ENCODE measurements at places on chromosomes 12 and 14.

DNA sequence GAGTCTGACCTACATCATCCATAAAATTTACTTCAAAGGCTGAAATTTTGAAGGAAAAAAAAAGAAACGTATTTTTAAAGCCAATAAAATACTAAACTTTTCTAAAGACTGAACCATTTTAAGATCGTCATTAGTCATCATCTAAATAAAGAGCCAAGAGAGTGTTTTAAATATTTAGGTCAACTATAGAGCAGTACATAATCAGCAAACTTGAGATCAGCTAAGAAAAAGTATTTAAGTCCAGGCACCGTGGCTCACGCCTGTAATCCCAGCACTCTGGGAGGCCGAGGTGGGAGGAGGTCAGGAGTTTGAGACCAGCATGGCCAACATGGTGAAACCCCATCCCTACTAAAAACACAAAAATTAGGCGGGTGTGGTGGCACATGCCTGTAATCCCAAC is 35.5 kb downstream of the HECTD1 start:
- no peak for DNase-seq

GRCh38 chr14:101202627-101203404 is 299.3 kb upstream of the RTL1 start:
- DNase-seq = no peak

- no peak for DNase-seq
Measured at GRCh38 chr12:110203546-110203945, 77.5 kb upstream of the ATP2A2 start.

DNA sequence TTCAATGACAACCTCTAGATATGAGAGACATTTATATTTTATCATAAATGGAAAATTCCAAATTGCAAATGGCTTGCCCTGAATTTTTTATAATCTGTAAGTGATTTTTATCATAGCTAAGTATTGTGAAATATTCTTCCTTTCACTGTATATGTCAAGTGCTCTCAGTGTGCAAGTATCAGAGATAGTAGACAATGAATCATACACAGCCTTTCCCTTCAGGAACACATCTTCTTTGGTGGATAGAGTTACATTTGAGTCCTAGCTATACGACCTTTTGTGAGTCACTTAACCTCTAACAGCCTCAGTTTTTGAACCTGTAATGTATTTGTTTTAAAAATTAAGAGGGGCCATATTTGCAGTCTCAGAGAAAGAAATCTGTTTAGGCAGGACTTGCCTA is 350.7 kb upstream of the SEL1L start:
- no peak for DNase-seq

GRCh38 chr12:16482726-16483125 is 123.2 kb downstream of the LMO3 start:
- no peak for DNase-seq

Measured in activated CD4-positive, alpha-beta T cell treated with anti-CD3 and anti-CD28 coated beads for 48 hours (primary cell).